ENCODE measurements at places on chromosomes 7 and 10.

GRCh38 chr7:37438906-37439652 lies 9.6 kb downstream of the ELMO1 start:
- no peak for DNase-seq

DNA sequence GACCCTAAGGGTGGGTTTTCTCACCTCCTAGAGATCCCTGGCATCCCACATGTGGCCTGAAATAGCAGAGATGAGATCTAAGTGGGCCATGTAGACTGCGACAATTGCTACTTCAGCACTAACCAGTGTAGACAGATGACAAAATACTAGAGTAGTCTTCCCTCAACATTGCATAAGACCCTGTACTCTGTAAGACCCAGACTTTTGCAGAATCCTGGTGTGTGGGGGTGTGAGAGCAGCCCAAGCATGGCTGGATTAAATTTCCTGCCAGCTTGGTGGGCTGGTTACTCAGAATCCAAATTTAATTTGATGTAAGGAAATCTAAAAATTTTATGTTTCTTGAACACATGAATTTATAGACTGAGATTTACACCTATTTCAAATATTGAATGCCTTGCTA lies 88.3 kb downstream of the ZNF365 start:
- DNase-seq = no peak

DNA sequence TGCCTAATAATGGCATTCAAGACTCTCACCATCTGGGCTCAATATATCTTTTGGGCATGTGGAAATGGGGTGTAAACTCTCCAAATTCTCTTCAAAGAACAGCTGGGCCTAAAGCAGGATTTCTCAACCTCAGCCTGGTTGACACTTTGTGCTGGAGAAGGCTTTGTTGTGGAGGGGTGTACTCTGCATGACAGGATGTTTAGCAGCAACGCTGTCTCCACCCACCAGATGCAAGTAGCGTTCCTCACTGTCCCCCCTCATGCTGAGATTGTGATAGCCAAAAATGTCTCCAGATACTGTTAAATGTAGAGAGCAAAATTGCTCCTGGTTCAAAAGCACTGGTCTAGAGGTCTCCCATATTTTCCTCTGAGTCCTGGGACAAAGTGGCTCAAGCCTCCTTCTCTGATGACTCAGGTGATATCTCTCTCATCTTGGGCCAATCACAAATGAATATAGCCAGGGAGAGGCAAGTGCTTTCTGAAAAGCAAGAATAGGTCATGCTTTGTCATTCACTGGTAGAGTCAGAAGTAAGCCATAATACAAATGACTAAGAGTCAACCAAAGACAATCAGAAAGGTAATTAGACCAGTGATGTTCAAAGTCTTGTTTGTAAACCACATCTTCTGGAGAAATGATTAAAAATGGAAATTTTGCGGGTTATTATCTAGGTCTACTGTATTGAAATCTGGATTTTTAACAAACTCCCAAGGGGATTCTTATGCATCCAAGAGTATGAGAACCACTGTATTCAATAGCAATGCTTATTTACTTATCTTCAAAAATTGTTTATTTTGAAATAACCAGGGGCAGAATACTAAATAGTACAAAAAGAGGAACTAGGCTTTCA lies 330.8 kb downstream of the PTEN start:
- DNase-seq = no peak

GRCh38 chr7:149844445-149844844 lies 6.3 kb downstream of the ZNF862 start:
- no peak for DNase-seq

GRCh38 chr7:135932131-135932530 lies 45.0 kb downstream of the MTPN start:
- no peak for DNase-seq

- DNase-seq = no peak
These were observed 581 bp downstream of the CLCN1 start for GRCh38 chr7:143316492-143316891.

- no peak for DNase-seq
These were observed 70.1 kb downstream of the RELN start for GRCh38 chr7:103919272-103919868.

- no peak for DNase-seq
These were observed 14.4 kb downstream of the MRPL32 start for GRCh38 chr7:42946627-42946950.

GRCh38 chr10:71371750-71372166 lies 25.0 kb upstream of the CDH23 start:
- DNase-seq = no peak

GRCh38 chr7:33624215-33624614 lies 281.1 kb upstream of the BMPER start:
- no peak for DNase-seq

GRCh38 chr10:122188706-122189105 lies 82.4 kb upstream of the BTBD16 start:
- DNase-seq = no peak

GRCh38 chr7:94239661-94240234 lies 154.9 kb upstream of the COL1A2 start:
- peak; percentile 14 for DNase-seq

DNA sequence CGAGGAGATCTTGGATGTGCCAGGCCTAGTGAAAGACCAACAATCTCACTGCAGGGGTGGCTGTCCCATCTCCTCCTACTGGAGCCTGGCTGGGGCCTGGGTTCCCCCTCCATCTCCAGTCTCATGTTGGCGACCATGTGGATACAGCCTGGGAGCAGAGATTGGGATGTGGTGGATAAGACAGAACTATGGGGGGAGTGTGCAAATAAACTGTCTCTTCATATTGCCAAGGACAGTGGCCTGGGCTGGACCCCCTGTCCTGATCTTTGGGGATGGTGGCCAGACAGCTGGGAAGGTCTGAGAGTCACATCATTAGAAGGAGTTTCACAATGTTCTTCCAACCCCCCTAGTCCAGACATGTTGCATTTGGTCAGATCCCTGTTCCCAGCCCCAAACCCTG lies 5.8 kb upstream of the MINDY4 start:
- no peak for DNase-seq

DNA sequence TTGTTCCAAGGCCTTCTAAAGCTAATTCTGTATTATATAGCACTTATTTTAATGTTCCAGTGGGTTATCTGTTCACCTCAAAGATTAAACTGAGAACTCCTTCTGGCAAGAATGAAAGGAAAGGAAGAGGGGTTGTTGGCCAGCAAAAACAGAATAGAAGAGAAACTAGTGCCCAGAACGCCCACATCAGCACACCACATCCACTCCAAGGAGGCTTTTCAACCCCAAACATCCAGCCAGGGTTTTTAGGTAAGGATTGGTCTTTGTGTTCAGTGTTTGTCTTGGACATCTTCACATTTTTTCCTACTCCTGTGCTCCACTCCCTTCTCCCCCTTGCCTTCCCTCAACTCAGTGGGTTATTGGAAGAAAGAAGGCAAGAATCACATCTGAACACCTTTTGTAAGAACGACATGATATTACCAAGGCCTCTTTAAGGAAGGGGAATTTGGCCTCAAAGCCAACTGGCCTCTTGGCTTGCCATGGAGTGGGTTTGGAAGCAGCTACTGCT lies 55.8 kb downstream of the BICC1 start:
- DNase-seq = no peak

DNA sequence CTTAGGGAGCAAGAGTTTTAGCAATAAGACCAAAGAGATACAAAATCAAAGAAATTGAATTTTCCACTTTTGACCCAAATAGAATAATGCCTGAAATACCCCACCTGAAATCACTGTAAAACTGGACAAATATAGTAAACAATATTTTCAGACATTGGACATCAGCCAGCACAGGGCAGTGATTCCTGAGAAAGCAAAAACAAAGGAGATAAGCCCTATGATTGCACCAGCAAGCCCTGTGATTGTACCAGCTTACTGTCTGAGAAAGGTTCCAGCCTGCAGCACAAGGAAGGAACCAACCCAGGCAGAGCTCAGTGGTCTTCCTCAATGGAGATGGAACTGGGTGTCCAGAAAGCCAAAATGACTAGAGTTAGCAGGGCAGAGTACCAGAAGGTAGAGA lies 10.3 kb downstream of the TMEM106B start:
- no peak for DNase-seq

DNA sequence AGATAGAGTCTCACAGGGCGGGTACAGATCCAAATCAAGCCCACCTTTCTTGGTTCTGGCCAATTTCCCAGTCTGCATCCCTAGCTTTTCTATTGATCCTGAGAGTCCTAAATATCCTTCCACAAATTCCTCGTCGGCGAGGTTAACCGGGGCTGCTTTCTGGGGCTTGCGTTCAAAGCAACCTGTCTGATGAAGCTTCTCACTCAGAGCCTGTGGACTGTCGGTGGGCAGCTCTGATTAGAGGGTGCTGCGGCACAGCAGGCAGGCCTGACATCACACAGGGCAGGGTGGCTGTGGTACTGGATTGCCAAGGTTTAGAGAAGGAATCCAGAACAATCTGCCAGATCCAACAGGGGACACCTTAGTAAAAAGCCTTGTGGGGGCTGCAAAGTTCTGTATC lies 338.0 kb upstream of the ZMIZ1 start:
- no peak for DNase-seq

DNA sequence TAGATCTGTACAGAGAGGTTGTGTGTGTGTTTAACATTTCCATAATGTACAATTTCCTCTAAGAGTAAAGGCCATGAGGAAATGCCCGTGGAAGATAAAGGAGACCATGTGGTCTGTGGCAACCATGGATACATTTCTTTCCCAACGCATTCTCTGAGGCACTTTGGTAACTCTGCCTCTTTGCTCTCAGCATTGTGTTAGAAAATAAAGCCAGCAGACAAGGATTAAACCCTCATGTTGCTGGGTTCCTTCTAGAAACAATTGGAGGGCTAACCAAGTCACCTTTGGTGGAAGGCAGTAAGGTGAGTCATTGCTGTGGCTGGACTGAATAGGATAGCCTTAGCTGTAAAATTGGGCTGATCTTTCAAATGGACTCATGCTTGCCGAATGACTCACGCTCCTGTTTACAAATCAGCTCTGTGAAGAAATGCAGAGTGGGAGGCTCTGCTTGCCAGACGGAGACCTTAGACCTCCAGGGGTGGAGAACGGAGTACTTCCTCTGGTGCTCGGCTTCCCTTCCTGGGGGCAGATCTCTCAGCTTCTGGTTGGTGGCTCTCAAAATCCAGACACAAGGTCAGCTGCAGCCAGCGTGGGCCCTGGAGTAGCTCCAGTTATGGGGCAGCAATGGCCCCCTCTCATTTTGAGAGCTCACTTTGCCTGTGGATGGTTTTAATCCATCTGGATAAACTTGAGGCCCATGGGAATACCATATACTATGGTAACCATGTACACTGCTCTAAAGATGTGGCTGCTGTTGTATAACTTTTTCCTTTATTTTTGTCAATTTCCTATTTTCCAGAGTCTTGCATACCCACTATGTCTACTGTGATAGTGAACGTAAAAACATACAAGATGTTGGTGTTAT lies 137.3 kb downstream of the TCF7L2 start:
- no peak for DNase-seq

GRCh38 chr7:114081606-114082425 lies 163.0 kb upstream of the PPP1R3A start:
- DNase-seq = no peak

DNA sequence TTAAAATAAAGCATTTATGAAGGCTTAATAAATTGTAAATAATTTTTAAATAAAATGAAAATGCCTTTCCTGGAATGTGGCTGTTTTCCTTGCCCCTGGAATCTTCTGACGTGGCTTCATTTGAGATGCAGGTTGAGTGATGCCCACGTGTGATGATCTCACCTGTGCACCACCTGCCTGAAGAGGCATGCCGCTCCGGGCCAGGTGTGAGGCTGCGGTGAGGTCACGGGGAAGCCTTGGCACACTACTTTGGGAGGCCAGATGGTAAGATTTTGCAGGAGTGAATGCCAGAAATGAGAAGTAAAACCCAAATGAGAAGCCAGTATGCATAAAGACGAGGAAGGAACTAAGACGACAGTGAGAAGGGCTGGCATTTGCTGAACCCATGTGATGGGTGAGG lies 36.2 kb downstream of the GOT1 start:
- no peak for DNase-seq

DNA sequence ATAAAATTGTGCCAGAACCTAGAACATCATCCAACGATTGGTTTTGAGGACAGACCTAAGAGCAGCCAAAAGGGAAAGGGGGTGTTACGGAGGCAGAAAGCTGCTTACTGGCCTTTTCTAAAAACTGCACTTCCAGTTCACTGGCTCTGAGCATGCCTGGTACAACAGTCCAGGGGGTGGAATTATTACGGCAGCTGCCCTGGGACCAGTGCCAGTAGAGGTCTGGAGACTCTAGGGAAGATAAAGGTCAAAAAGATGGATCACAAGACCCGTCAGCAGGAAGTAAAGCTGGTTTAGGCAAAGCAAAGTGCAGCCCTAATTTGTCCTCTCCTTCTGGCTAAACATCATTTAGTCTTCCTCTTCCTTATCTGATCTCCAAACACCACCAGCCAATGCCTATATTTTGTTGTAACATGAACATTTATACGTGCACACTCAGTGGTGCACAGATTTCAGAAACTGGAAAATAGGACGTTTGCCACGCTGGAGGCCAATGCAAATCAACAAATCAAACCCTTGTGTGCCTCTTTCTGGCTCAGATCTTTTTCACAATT lies 216.4 kb upstream of the DPP6 start:
- no peak for DNase-seq

- DNase-seq = no peak
These were observed 8.8 kb downstream of the NODAL start for GRCh38 chr10:70432561-70433263.

- DNase-seq = no peak
These were observed 164.2 kb downstream of the NXPH1 start for GRCh38 chr7:8597565-8597964.

GRCh38 chr7:151679881-151680612 lies 160.4 kb upstream of the RHEB start:
- no peak for DNase-seq

GRCh38 chr7:53110425-53110824 lies 75.0 kb downstream of the POM121L12 start:
- no peak for DNase-seq

- DNase-seq = no peak
These were observed 379.8 kb downstream of the GRID1 start for GRCh38 chr10:85986777-85987176.

GRCh38 chr7:36217961-36218284 lies 64.9 kb downstream of the EEPD1 start:
- DNase-seq = no peak

GRCh38 chr7:143490717-143491306 lies 13.1 kb downstream of the TAS2R41 start:
- peak; percentile 11 for DNase-seq

- no peak for DNase-seq
These were observed 7.5 kb downstream of the SAR1A start for GRCh38 chr10:70162892-70163201.

- no peak for DNase-seq
These were observed 32.7 kb upstream of the SH2B2 start for GRCh38 chr7:102253973-102254370.

DNA sequence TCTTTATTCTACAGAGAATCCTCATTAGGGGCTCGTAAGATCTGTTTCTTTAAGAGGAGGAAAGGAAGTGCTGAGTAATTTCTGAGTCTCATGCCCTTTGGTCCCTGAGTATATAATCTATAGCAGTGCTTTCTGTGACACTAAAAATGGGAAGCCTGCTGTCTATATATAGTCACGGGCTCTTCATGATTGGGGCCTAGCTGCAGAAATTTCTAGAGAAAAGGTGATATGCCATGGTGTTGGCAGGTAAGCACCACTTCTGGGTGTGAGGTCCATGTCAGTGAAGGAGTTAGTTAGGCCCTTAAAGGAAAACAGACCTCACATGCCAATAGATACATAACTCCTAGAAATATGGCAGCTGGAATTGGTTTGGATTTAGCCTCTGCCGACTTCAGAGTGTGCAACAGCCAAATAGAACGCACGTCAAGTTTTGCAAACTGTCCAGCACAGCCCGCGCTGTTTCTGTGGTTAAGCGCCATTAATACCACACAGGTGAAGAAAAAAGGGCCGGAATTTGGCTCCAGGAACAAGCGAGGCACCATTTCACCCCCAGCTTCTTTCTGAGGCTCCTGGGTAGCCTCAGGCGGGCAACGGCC lies 123.2 kb downstream of the TACC2 start:
- no peak for DNase-seq

Measured in nephron progenitor cell (in vitro differentiated cells).